NCI-H1105 treated with DMSO at 0.1 percent for 48 hours (cell line): ENCODE measurements at places on chromosomes 3 and 15.
A peak's percentile ranks its signal among the peaks of the same experiment; 100 is the strongest.

DNA sequence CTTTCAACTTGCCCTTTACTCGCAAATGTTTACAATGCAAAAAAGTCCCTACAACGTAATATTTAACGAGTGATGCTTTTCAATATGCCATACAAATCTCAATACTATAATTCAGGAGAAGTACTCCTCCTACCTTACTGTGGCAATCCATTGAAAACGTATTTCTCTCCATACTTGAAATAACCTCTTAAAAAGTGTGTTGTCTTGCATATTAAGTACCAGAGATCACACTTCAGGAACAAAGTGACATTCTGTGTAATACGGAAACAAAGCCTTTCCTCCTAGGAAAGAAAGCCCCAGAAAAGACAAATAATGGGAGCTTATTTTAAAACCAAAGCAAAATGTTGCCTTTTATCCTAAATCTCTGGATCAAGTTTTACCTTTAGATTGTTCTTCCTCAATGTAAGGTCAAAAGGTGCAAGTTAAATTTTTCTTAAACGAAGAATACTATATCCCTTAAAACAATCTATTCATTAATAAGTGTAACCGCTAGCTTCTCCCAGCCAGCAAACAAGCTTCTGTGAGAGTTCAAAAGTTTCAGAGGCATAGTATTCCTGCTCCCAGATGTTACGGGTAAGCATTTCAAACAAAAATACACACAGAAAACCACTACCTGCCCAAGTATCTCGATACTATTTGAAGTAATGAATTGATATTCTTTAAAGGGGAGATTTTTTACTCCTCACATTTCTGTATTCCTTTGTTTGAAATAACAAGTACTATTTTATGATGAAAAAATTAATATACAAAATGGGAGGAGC lies 1.7 kb downstream of the TJP1 start:
- no peak for DNase-seq

DNA sequence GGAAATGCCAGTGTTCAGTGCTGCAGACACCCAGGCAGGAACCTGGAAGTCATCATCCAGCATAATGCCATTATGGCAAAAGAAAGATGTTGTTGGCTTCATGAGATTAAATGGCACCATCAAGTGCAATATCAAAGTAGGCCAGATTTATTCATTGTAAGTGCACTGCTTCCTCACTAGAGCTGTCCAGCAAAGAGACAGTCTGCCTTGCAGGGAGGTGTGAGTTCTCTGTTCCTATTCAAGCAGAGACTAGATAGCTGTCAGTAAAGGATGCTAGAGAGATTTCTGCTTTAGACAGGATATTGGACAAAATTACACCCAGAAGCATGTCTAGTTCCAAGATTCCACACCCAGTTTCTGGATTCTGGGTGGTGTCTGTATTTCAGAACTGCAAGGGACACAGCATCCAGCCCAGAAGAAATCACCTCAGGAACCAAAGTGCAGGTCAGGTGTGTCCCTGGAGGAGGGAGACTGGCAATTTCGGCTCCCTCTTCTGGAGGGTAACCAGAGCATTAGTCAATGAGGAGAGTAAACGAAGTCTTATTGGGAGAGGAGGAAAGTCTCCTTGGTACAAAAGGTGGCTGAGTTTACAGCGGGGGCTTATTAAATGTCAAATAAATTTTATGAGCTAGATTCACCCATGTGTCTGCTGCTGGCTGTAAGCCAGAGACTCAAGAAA lies 377.3 kb downstream of the EPHB1 start:
- no peak for DNase-seq

- DNase-seq, result no peak
Measured at GRCh38 chr3:128247666-128248409, 94.6 kb downstream of the EEFSEC start.

GRCh38 chr3:83321457-83321856 lies 1560.0 kb upstream of the GBE1 start:
- no peak for DNase-seq

GRCh38 chr15:81619002-81619401 lies 245.0 kb upstream of the TMC3 start:
- DNase-seq, result no peak

DNA sequence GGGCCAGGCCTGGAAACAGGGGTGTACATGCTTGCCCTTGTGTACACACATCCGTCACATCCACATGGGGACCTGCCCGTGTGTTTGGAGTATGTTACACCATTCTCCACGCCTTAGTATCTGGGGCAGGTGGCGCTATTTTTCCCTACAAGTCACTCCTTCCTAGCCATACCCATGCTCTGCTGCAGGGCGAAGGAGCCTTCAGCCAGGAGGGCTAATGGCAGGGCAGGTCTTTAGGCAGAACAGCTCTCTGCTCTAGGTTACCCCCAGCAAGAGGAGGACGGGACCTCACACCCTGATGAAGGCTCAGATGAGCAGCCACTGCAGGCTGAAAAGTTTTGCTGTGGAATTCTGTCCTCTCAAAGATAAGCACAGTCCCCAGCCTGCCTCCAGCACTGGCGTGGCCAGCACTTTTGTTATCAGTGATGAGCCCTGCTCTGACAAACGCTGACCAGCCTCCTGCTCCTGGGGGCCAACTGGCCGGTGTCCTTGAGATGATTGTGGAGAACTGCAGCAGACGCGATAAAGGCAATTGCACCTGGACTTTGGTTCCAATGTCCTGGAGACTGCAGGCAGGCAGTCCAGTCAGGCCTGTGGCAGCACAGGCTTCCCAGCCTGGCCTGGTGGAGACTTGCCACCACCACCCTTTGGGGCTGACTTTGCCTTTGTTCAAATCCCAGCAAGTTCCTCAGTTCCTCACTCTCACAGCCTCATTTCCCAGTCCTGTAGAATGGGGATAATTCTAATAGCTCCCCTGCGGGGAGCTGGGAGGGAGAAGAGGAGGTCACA lies 19.8 kb upstream of the PIGZ start:
- DNase-seq, result no peak

- DNase-seq, result no peak
Measured at GRCh38 chr3:56654460-56654859, 28.6 kb downstream of the TASOR start.

DNA sequence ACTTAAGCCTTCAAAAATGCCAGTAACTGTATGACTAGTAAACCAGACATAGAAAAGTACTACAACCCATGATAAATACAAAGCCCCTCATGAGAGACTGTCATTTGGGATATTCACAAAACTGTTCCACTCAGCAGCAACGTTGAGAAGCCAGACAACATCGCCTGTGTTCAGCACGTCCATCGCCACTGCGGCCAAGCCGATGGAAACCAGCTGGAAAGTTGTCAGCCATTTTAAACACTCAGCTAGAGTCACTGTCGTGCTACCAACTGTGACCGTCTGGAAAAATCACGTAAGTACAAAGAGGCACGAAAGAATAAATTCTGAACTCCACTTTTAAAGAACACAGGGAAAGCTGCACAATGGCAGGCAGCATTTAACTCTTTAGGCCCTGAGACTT lies 340.7 kb upstream of the WNT5A start:
- no peak for DNase-seq

DNA sequence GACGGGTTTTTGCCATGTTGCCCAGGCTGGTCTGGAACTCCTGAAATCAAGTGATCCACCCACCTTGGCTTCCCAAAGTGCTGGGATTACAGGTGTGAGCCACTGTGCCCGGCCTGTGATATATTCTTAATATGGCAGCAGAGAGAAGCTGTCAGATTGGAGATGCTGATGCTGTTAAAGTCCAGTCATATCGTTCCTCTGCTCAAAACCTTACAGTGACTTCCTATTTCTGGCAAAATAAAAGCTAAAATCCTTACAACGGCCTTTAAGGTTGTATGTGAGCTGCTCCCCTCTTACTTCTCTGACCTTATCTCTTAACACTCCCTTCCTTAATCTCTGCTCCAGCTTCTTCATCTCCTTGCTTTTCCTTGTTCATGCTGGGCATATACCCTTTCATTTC lies 26.6 kb upstream of the MGA start:
- DNase-seq, result no peak

DNA sequence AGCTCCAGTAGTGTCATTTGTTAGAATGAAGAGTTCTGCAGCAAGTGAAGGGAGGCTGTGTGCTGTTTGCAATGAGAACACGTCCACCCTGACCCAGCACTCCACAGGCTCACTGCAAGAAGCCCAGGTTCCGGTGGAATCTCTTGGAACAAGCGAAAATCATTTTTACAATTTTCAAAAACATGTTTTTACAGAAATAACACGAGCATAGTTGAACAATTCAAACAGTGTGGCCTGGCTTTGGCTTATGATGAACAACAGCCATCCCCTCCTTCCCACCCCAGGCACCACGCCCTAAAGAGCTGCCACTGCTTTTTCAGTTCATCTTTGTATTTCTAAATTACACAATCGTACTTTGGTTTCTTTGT lies 59.5 kb upstream of the KY start:
- DNase-seq, result no peak

DNA sequence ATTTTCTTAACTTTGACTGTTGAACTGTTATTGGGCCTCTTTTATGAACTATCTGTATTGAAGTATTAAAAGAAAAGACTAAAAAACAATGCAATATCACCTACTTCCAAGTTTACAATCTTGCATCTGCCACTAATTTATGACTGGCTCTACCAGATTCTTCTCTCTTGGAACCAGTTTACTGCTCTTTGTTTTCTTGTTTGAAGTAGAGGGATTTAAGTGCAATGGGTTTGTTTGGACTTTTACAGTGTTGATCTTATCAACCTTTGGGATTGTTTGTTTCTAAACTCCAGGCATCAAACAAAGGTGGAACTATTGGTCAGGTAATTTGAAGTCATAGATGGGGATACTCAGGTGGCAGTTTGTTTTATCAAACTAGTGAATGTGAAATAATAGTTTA lies 43.0 kb upstream of the MEIS2 start:
- DNase-seq, result no peak

DNA sequence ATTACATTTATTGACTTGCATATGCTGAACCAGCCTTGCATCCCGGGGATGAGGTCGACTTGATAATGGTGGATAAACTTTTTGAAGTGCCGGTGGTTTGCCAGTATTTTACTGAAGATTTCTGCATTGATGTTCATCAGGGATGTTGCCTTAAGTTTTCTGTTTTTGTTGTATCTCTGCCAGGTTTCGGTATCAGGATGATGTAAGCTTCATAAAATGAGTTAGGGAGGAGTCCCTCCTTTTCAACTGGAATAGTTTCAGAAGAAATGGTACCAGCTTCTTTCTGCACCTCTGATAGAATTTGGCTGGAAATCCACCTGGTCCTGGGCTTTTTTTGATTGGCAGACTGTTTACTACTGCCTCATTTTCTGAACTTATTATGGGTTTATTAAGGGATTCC lies 250.8 kb downstream of the TBC1D5 start:
- DNase-seq, result no peak

DNA sequence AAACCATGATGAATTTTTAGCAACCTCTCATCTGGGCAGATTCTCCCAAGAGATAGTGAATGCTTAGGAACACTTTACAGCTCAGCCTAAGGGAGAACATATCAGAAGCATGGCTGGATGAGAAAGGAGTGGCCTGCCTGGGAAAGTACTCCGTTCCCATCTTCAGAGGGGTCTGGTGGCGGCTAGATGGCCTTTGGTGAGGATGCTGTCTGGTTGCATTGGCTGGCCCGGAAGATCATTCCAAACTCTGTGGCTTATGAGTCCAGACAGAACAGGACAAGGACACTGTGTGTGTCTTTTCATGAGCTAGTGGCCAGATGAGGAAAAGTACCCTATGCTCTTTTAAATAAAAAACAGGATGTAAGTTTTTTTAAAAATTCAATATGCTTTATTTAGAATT lies 51.2 kb downstream of the CRTC3 start:
- DNase-seq, result no peak

DNA sequence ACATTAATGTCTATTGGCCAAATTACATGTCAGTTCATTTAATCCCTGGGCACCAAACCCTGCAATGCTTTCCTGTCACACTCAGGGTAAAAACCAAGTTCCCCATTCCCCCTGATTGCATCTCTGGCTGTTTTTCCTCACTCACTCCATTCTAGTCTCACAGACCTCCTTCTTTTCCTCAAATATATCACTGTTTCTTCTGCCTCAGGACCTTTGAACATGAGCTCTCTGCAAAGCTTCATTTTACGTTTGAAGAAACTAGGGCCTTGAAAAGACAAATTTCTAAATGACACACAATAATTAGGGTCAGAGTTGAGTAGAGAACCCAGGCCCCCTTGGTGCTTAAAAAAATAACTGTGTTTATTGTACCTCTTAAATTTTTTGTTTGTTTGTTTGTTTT lies 230.6 kb downstream of the THRB start:
- DNase-seq, result no peak

DNA sequence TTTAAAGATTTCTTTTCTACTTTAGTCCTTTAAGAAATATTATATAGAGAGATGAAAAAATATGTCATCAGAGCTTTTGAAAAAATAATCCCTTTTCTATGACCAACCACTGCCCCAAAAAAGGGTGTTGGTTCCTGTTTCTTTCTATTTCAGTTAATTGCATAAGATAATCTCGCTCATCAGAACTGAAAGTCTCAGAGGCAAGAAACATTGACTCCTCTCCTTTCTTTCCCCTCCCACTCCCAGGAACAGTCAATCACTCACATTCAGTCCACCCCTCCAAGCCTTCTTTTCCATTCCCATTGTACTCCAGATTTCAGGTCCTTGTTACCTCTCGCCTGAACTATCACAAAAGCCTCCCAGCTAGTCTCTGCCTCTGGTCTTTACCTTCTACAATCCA lies 153.7 kb upstream of the ABI3BP start:
- no peak for DNase-seq

DNA sequence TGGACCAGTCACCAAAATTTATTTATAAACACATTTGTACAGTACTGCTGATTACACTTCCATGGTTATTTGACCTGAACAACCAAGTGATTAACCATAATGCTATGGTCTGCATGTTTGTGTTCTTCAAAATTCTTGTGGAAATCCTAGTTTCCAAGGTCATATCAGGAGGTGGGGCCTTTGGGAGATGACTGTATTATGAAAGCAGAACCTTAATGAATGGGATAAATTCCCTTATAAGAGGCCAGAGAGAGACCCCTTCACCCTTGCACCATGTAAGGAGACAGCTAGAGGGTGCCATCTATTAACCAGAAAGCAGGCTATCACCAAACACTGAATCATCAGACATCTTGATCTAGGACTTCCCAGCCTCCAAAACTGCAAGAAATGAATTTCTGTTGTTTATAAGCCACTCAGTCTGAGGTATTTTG lies 1.9 kb downstream of the SCAPER start:
- no peak for DNase-seq

GRCh38 chr3:122183521-122183892 lies at the start of gene CASR:
Gene CASR, plus strand, starts transcription at chr3:122183668. Its CDS starts 70,522 bp downstream, at chr3:122254190.
- no peak for DNase-seq

GRCh38 chr15:58522865-58523264 lies 91.1 kb downstream of the LIPC start:
- DNase-seq, result no peak

GRCh38 chr3:109532257-109533216 lies 195.2 kb upstream of the DPPA4 start:
- DNase-seq, result peak; percentile 59
